ENCODE measurements at places on chromosomes 1 and 21.
A peak's percentile ranks its signal among the peaks of the same experiment; 100 is the strongest.

GRCh38 chr1:27153549-27153886, 1.4 kb downstream of the SLC9A1 start:
- DNase-seq: no peak

DNA sequence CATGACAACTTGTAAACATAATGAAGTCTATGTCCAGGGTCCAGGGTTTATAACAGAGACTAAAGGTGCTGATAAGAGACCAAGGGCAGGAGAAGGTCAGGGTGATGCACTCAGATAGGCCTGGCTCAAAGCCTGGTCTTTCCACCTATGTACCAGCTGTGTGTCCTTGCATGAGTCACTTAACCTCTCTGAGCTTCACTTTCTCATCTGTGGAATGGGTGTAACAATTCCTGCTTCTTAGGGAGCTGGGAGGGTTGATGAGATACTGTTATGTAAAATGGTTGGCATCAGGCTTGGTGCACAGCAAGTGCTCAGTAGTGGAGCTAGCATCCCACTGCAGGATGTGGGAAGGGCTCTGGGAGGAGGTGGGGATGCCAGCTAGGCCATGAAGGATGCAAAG, 143.7 kb upstream of the CSF3R start:
- DNase-seq: no peak

DNA sequence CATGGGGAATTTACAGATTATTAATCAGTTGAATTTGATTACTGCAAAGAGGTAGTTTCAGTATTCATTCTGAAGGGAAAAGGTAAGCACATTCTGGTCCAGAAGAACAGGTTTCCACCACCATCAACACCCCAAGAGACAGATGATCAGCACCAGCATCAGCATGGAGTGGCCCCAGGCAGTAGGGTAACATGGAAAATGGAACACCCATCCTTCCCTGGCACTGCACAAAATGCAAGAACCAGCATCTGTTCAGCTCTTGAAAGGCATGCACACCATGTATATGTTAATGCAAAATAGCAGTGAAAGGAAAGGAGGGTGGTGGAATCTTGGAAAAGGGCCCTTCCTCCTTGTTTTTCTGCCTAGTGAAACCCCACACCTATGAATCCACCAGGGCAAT, 9.2 kb downstream of the HSD3B1 start:
- no peak for DNase-seq

GRCh38 chr21:41769521-41769920, 2.7 kb upstream of the RIPK4 start:
- peak; percentile 34 for DNase-seq

- no peak for DNase-seq
Observed at GRCh38 chr1:73034271-73034670, 751.9 kb upstream of the NEGR1 start.

DNA sequence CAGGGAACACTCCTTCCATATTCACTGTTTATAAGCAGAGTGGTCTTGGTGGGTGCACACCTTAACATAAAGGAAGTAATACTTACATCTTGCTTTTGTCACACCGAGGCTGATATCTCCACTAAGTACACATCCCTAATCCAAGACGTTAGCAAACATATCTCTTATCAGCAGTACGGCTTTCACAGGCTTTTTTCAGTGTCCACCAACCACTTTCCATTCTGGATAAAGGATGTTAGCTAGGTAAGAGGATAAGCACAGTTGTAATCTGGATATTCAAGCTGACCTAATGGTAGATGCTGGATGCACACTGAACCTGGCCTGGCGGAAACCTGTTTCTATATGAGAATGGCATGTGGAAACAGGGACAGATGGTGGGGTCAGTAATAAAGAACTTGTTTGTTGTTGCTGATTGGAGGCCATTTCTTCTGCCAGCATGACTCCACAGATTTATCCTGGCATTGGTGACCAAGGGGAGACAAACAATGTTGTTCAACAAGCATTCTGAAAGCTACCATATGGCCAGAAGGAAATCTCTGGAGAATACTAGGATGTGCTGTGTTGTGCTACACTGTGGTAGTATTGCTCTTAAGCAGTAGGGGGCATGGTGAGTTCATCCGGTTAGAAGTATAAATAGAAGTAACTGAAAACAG, 416.4 kb downstream of the PTBP2 start:
- DNase-seq: no peak

DNA sequence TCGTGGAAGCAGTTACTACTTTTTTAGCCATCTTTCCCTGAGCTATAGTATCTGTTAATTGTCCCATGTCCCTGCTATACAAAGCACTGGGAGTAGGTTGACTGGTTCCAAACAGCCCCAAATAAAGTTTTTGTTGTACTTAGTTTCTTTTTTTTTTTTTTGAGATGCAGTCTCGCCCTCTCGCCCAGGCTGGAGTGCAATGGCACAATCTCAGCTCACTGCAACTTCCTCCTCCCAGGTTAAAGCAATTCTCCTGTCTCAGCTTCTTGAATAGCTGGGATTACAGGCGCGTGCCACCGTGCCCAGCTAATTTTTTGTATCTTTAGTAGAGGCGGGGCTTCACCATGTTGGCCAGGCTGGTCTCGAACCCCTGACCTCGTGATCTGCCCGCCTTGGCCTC, 3.3 kb downstream of the NCSTN start:
- no peak for DNase-seq

DNA sequence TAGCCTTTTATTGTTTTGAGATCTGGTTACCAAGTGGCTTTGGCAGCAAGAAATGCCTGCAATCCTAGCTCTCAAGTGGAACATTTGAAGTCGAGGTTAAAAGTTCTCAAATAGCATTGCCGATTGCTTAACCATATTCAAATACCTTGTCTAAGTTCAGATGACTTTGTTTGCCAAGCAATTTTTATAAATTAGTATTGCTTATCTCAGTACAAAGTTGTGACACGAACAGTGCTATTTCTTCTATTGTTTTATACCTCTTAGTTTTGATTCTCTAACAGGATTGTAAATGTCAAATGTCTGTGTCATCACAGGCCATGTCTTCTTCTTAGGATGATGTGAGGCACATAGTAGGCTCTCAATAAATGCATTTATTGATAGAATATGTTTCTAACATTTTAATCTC, 633.3 kb downstream of the PTPRC start:
- no peak for DNase-seq

DNA sequence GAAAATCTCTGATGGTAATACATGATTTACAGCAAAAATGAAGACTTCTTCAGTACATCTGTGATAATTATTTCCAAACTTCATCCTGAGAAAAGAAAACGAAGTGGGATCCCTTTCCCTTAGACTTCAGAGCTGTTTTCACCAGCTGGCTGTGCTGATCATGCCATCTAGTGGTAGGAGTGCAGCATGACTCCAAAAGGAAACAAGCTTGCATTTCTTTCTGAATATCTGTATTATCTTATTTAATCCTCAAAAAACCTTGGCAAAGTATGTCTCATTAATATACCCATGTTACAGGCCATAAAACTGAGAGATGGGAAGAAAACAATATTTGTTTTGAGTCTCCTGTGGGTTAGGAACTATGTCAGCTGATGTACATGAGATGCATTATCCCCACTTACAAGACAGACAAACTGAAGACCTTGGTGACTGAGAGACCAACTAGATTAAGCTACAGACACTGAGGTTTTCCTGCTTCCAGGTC, 9.8 kb upstream of the GJA8 start:
- no peak for DNase-seq

GRCh38 chr1:6998267-6998666, 213.0 kb downstream of the CAMTA1 start:
- DNase-seq: no peak

DNA sequence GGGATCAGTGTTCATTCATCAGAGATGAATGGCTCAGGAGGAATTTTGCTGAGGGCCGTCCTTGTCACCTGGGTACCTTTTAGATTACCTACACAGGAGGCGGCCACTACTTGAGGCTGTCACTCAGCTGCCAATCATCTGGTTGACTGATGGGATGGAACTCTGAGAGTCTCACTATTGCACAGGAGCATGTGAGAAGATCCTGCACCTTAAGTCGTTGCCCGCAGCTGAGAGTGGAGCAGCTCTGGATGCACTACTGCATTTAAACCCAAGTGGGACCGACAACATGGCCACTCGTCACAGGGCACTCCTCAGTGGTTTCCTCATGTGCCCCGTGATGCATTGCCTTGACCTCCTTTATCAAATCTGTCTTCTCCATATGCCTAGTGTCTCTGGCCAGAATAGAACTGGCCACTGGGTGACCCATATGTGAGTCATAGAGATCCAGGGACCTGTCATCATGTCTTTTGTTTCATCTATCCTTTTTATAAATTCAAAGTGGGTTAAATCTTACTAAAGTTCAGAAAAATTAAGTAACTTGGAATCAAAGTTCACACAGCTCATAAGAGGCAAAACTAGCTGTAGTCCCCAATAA, 165.5 kb downstream of the ZSCAN20 start:
- DNase-seq: no peak

DNA sequence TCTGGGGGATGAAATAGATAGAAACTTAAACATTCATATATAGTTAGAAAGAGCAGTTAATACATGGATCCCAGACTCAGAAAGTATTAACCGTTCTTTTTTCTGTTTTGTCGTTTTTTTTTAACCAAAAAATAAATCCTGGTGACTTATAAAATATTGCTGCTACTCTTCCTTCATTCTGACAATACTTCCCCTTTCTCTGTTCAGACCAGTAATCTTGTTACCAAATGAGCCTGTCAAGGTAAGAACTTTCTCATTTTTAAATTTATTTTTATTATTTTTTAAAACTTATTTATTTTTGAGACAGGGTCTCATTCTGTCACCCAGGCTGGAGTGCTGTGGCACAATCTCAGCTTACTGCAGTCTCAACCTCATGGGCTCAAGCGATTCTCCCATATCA, 13.7 kb downstream of the PTPN22 start:
- DNase-seq: no peak

DNA sequence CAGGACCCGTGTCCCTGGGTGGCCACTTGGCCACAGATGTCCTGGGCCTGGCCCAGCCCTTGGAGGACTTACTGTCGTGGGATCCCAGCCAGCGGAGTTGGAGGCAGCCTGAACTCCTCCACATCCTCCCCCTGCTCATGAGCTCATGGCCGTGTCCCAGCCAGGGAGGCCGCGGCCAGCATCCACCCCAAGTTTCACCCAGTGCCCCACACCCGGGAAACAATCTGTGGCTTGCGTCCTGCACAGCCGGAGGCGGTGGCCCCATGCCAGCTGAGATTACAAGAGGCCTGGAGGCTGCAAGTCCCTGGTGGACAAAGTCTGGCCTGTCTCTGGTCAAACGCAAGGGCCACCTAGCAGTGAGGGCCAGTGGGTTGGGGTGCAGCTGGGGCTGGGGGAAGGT, 27.5 kb upstream of the TMEM52 start:
- DNase-seq: no peak

GRCh38 chr21:17359781-17360180, 153.1 kb upstream of the CXADR start:
- no peak for DNase-seq

DNA sequence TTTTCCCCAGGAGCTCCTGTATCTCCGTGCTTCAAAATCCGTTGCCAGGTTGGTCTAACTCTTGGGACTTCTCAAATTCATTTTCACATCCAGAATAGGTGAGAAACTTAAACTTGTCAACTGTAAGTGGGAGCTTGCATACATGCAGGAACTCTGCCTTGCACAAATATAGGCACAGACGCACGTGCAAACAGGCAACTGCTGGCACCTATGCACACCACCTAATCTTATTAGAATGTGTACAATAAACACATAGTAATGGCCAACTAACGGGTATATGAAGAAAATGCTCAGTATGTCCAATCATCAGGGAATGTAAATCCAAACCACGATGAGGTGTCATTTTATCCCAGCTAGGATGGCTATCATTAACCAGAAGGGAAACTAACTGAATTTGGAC, 22.6 kb upstream of the FCGR2A start:
- no peak for DNase-seq

- no peak for DNase-seq
Observed at GRCh38 chr1:16162163-16162822, 6.4 kb upstream of the EPHA2 start.

- no peak for DNase-seq
Observed at GRCh38 chr1:156060937-156061636, at the start of gene RAB25. TSS of gene RAB25 (plus strand) at chr1:156061160. CDS start at chr1:156061401, 241 bp downstream.

DNA sequence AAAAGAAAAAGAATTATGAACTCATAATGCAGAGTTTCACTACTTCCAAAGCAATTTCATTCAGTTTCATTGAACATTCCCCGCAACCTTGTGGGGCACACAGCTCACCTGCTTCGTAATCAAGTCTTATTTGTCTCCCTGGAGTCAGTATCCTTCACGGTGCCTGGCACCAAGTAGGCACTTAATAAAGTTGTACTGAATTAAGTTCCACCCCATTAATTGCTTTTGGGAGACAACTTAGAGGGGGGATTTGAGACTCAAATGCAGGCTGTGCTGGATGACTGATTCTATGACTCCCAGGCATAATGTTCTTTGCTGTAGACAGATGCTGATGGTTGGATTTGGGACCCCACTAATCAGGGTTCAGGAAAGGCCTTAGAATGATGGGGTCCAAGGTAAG, 6.5 kb upstream of the ID3 start:
- no peak for DNase-seq

- no peak for DNase-seq
Observed at GRCh38 chr1:81006502-81006901, 794.2 kb upstream of the ADGRL2 start.

DNA sequence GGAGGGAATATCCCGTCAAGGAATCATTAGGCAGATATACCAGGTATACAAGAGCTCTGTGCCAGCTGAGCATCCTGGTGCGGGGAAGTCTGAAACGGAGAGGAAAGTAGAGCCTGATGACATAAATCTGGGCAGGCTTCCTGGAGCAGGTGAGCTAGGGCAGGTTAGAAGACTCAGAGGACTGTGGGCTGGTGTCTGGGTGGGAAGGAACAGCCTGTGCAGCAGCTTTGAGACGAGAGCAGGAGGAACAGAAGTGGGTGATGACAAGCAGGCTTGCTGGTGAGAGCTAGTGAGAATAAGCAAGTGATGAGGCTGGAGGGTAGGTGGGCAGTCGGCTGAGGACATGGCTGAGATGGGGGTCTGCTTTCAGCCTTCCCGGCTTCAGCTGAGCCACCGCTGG, 6.7 kb downstream of the CELSR2 start:
- DNase-seq: no peak

- no peak for DNase-seq
Observed at GRCh38 chr1:48442864-48443619, 29.0 kb downstream of the SPATA6 start.

DNA sequence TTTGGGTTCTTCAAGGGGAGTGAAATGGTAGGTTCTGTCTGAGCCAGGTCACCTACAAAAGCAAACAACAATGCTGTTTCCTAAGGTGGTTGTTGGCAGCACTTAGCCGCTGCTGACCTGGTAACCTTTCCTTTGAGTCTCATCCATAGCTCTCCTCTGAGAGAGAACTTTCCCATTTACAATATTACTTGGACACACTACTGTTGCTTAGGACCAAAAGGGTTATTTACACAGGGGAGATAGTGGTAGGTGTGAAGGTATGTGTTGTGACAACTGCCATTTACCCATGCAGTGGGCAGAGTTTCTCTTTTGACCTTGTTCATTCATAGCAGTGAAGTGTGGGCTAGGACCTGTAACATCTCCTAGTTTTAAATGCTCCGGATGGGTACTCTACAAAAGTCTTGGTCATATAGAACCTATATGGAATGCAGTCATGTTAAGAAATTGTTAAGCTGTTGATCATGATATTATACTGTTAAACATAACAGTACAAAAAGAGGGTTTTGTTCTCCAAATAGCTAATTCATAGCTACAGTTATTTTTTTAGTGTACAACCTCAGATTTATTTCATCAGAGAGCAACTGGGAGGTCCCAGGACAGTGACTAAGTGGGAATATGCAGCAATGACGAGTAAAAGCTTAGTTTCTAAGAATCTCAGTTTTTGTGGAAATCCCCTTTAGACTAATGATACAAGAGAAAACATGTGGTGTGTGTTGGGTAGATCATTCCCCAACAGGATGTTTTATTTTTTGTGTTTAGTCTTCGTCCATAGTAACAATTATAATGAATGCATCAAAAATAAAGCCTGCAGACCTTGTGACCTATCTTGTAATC, 219.7 kb downstream of the NFIA start:
- DNase-seq: no peak
